Stimulated activated CD8-positive, alpha-beta memory T cell treated with anti-CD3 and anti-CD28 coated beads, Interleukin-2, amount 100 ng/mL, for 1 hour (primary cell): ENCODE measurements at places on chromosomes 16 and 17.

GRCh38 chr17:76612977-76613851 is 27.6 kb upstream of the ST6GALNAC2 start:
- DNase-seq = no peak

DNA sequence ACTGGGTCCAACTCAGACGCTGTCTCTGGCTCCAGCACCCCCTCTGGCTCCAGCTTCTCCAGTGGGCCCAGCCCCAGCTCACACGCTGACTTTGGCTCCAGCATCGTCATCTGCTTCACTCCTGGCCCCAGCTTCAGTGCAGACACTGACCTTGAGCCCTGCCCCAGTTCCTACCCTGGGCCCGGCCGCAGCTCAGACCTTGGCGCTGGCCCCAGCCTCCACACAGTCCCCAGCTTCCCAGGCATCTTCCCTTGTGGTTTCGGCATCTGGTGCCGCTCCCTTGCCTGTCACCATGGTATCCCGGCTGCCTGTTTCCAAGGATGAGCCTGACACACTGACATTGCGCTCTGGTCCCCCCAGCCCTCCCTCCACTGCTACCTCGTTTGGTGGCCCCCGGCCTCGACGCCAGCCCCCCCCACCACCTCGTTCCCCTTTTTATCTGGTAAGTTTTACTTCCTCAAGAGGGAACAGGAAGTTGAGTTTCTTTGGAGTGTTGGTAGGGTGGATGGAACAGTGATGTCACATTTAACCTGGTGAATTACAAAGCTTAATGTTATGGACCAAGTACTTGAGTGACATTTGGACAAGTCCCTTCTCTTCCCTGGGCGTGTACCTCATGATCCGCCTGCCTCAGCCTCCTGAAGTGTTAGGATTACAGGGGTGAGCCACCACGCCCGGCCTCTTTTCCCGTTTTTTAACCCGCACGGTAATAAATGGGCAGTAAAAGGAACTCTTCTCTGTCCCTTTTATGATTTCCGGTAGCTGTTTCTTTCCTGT is 23.4 kb upstream of the PHKG2 start:
- DNase-seq = no peak

GRCh38 chr16:81451753-81452680 is 7.4 kb downstream of the CMIP start:
- no peak for DNase-seq

DNA sequence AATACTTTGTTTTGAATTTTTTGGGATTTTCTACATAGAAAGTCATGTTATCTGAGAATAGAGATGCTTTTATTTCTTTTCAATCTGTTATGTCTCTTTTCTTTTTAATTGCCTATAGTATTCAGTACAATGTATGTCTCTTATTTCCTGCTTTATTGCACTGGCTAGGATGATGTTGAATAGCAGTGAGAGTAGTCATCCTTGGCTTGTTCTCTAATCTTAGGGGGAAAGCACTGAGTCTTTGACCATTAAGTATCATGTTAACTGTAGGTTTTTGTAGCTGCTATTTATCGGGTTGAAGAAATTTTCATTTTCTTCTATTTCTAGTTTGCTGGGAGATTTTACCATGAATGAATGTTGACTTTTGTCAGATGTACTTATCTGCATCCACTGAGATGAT is 10.0 kb upstream of the ABCA3 start:
- no peak for DNase-seq
